ENCODE measurements at places on chromosomes 1 and 21.

DNA sequence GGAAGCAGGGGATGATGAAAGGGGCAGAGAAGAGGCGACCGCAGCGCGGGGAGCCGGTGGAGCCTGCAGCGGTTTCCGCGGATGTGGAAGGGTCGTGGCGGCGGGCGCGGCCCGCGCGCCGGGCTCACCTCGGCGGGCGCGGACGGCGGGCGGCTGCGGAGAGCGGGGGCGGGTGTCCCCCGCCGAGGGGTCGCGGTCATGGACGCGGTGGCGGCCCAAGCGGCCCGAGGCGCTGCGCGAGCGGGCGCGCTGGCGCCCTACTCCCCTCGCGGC, 572 bp downstream of the LPGAT1 start:
- DNase-seq: peak; percentile 11

- DNase-seq: no peak
These were observed 18.0 kb downstream of the PCP4 start for GRCh38 chr21:39885119-39885848.

DNA sequence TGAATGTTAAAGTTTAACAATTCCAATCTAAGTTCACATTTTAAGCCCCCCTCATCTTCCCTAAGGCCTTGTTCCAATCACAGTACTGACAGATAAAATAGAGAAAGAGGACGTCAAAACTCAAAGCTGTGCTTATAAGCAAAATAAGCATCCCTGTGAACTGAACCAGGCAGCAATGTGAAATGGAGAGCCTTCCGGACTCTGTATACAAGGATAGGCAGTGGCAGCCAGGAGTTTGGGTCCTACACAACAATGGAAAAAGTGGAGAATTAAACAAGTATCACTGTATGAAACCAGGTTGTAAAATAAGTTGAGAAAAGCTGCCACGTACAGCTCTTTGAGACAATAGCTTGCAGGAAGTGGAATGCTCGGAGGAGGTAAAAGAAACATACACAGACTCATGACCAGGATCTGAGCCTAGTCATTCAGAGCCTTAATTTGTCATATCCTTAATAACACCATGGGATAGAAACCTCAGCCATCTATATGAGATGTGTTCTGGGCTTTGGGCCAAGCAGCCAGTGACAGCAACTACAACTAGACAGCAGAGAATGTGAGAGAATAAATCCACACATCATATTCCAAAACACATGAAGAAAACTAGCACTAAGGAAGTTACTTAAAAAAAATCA, 55.2 kb upstream of the PALMD start:
- no peak for DNase-seq

GRCh38 chr1:71422221-71422620, 341.4 kb upstream of the ZRANB2 start:
- DNase-seq: no peak

- DNase-seq: no peak
These were observed 1464.8 kb upstream of the PRMT6 start for GRCh38 chr1:105591681-105592080.

GRCh38 chr1:158801396-158801795, 20.4 kb upstream of the OR6N2 start:
- no peak for DNase-seq
